ENCODE measurements at places on chromosomes 4 and X. TPM values are rescaled to one million over a fixed set of nuclear protein-coding genes. Genes with fewer than 3 reads are reported as not detected.

DNA sequence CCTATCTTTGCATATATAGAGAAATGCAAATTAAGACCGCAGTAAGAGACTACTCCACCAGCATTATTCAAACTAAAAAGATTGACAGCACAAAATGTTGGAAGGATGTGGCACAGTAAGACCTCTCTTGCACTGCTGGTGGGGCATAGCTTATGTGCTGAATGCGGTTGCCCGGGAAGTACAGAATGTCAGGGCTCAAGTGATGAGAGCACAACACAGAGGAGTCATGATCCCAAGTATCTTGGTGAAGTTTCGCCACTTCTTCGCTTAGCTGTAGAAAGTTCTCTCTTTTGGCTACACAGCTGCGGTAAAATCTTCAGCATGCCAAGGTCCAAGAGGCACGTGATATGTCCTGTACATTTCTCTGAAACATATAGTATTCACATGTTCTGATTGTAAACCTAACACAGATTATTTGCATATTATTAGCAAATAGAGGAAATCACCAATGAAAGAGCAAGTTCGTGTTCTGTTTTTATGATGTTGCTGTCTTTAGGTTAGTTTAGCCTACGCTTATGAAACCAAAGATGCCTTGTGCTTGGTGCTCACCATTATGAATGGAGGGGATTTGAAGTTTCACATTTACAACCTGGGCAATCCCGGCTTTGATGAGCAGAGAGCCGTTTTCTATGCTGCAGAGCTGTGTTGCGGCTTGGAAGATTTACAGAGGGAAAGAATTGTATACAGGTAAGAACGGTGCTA, 55.0 kb downstream of the HTT-AS start:
- DNase-seq: no peak

DNA sequence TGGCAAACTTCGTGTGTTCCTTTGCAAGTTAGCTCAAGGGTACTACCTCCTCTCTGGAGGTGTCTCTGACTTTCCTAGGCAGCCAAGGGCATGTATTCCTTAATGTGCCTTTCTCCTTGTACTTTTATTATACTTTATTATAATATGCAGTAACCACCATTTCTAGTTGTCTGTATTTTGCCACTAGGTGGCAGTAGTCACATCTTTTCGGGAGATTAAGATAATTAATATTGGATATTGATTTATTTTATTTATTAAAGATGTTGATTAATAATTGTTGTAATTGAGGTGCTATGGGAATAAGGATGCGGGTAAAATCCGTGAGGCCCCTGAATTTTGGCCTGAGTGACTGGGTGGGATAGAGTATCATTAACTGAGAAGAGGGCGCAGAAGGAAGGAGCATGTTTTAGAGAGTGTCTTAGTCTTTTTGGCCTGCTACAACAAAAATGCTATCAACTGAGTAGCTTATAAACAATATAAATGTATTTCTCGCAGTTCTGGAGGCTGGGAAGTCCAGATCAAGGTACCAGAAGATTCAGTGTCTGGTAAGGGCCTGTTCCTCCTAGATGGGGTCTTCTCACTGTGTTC, 153.3 kb downstream of the TMEM164 start:
- DNase-seq: no peak

DNA sequence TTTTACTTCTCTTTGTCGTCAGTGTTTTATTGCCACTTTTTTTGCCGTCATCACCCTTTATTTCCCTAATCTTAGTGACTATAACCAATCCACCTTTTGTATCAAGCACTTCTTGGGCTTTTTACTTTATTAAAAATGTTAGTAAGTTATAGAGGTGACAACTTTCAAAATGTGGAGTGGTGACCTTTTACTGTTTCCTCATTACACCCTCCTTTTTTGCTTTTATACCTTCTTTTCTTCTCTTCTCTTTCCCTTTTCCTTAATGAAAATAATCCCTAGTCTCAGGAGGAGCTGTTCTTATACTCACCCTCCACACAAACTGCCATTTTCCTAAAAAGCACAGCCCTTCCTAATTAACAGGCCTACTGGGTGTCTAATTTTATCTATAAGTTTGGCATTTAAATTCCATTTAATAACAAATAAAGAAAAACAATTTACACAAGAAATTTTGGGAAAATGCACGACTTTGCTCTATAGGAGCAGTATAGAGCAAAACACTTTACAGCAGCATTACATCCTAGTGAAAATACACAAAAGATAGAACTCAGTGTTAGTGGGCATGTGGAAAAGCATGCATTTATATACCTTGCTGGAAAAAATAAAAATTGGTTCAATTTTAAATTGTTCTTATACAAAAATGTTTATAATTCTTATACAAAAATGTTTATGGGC, 27.3 kb downstream of the BBS12 start:
- DNase-seq: no peak

- no peak for DNase-seq
Measured at GRCh38 chr4:88012647-88013046, 5.2 kb downstream of the PKD2 start.

DNA sequence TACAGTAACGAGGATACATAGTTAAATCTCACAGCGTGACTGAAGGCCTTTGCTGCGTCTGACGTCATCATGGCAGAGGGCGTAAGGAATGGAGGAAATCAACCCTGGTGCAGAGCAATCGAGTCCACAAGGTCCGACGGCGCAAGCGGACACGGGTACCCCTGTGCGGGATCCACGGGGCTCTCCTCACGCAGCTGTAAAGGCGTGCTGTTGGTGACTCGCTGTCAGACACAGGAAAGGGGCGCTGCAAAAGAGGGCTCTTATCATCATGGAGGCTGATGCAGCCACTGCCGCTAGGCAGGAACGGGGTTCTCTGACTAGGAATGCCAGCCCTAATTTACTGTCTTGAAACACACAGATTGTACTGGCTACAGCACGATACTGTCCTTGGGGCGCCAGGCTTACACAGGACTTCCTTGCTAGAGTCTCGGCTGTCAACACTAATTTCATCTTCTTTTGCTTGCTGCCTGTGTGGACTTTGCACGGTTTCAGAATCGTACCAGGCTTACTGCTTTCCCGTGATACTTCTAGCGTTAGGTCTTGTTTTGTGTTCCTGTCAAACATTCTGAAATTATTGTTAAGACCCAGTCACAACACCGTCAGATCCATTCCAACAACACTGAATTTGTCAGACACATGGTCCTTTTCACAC, 13.6 kb downstream of the RNF212 start:
- no peak for DNase-seq

GRCh38 chr4:142345924-142346323, 500.2 kb downstream of the INPP4B start:
- DNase-seq: no peak

- no peak for DNase-seq
Measured at GRCh38 chr4:173866322-173867026, 336.4 kb upstream of the HAND2 start.

- no peak for DNase-seq
Measured at GRCh38 chrX:150980711-150981110, 2.4 kb upstream of the HMGB3 start.

- DNase-seq: no peak
Measured at GRCh38 chr4:189198624-189199023, 742.0 kb upstream of the FRG1 start.

GRCh38 chr4:98996056-98996764, 689 bp downstream of the METAP1 start:
- DNase-seq: no peak

GRCh38 chr4:106329041-106329618, 12.8 kb downstream of the AIMP1 start:
- no peak for DNase-seq

GRCh38 chr4:150130933-150131332, 52.7 kb downstream of the DCLK2 start:
- DNase-seq: no peak

DNA sequence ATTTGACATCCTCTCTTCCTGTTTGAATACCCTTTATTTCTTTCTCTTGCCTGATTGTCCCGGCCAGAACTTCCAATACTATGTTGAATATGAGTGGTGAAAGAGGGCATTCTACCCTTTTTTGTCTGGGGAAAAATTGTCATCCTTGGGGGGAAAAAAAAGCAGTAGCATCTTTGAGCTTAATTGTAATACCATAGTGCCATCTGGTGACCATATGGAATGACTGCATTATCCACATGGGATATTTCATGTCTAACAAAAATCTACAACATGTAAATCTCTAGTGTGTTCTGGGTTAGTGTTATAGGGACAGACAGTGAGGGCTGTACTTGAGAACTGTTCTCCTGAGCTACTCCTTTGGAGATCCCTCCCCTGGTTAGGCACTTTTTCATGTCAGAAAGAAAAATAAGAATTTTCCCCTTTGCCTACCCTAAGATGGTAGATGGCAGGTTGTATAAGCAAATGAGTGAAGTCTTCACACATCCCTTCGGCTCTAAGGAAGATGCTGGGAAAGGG, 26.0 kb downstream of the CAPN6 start:
- DNase-seq: no peak

- DNase-seq: no peak
Measured at GRCh38 chr4:163748449-163748848, 254.0 kb downstream of the TMA16 start.

GRCh38 chr4:168784786-168785461, 225.1 kb downstream of the CBR4 start:
- no peak for DNase-seq

GRCh38 chr4:6113641-6114040, 86.7 kb downstream of the JAKMIP1 start:
- no peak for DNase-seq

GRCh38 chr4:143404555-143404954, 67.9 kb downstream of the GAB1 start:
- DNase-seq: no peak

GRCh38 chr4:6893449-6894085, 16.1 kb upstream of the TBC1D14 start:
- no peak for DNase-seq

DNA sequence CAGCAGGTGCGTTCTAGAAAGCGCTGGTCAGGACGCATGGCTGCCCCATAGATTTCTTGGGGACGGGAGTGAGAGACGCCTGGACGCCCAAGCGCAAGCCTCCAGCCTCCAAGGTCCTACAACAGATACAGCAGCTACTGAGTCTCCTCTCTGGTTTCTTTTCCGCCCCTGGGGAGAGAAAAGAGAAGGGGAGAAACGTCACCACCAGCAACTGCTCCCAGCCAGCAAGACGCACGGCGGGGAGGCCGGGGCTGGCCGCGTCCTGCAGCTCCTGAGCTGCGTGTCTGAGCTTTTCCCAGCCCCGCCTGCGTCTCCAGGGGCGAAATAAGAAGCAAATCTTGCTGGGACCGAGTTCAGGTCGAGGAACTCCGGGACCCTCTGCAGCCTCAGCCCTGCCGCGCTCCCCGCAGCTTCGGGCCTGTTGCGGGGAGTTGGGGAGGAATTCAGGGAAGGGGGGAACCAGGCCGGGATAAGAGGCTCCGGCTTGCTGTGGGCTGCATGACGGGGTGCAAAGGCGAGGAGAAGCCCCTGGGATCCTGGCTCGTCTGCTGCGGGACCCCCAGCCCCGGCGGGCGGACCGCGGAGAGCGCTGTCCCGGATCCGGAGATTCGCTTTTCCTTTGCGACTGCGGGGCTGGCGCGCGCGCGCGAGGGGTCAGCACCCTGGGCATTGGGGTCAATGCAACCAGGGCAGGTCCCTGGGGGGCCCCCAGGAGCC, 6.8 kb upstream of the SHOX start:
- no peak for DNase-seq

DNA sequence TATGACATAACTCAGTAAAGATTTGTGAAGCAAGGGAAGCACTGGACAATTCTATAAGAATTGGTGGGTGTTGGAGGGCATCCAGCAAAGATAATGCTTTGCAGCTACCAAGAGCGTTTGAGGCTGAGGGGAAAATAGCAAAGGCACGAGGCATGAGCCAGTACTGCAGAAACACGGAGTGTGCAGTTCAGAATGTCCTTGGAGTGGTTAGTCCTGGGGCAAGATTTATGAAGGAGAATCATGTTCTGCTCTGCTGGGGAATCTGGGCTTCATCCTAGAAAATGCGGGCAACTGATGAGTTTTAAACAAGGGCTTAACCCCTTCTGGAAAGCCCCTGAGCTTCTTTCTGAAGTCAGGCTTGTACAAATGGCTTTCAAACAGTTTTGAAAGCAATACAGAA, 452.5 kb downstream of the IL15 start:
- no peak for DNase-seq

DNA sequence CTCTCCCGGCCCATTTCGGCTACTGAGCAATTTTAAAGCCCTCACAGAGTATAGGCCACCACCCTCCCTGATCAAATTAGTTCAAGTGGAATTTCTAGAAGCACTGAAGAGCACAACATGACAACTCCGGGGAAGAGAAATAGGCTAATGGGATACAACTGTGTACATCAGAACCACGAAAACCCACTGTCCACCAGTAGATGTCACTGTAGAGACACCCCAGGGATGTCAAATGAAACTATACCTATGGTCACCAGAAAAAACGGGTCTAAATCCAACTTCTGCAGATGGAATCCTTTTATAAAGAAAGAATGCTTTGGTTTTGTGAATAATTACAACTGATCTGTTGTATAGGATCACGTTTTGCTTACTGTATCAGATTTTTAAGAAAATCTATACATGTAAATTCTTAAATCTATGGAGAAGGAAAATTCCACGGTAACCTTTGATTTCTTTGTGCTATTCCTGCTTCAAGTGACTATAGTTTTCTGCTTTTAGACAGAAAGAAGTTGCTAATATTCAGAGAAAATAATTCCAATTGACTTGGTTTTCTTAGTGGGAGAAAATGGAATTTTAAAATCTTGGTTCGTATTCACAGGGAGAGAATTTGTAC, 29.5 kb upstream of the MAP3K15 start:
- DNase-seq: no peak

DNA sequence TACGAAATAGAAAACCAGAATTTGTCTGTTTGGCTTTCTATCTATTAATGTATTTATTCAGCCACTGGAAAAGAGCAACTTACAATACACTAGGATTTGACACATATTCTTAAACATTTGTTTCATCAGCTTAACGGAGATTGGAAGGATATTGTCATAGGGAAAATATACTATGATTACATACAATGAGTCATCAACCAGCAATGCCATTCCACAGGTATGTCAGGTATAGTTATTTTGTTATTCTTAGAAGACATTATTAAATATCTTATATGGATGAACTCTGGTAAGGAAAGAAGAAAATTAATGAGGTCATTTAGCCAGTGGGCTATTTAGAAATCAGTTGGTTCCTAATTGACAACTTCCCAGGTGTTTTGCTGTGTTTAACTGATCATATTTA, 926.6 kb downstream of the STIM2 start:
- no peak for DNase-seq

PAGE5 gene
- not detected for total RNA-seq

HELT gene
- total RNA-seq: not detected

ARSD gene
- total RNA-seq: 23.3 TPM

NDST3 gene
- not detected for total RNA-seq

TEX11 gene
- not detected for total RNA-seq

NLGN3 gene
- total RNA-seq: 1.5 TPM

VEGFC gene
- total RNA-seq: 25.3 TPM

MND1 gene
- 0.81 TPM for total RNA-seq

SMR3B gene
- not detected for total RNA-seq

MAGEA4 gene
- not detected for total RNA-seq

CHM gene
- total RNA-seq: 30.7 TPM

ANK2 gene
- 64.4 TPM for total RNA-seq

PTPN13 gene
- 30.1 TPM for total RNA-seq

NXF2B gene
- total RNA-seq: not detected
